ENCODE measurements at places on chromosomes 2 and 18.

DNA sequence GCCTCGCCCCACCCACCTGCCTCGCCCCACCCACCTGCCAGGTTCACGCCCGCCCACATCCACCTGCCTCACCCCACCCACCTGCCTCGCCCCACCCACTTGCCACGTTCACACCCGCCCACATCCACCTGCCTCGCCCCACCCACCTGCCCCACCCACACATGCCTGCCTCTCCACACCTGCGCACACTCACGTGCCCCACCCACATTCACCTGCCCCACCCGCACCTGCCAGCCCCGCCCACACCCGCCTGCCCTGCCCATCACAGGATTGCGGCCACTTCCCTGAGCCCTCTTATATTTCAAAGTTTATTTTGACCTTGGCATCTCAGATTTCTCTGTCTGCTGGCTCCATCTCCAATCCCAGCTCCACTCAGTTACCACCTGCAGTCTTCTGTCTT is 217.5 kb upstream of the SOX11 start:
- DNase-seq = no peak

DNA sequence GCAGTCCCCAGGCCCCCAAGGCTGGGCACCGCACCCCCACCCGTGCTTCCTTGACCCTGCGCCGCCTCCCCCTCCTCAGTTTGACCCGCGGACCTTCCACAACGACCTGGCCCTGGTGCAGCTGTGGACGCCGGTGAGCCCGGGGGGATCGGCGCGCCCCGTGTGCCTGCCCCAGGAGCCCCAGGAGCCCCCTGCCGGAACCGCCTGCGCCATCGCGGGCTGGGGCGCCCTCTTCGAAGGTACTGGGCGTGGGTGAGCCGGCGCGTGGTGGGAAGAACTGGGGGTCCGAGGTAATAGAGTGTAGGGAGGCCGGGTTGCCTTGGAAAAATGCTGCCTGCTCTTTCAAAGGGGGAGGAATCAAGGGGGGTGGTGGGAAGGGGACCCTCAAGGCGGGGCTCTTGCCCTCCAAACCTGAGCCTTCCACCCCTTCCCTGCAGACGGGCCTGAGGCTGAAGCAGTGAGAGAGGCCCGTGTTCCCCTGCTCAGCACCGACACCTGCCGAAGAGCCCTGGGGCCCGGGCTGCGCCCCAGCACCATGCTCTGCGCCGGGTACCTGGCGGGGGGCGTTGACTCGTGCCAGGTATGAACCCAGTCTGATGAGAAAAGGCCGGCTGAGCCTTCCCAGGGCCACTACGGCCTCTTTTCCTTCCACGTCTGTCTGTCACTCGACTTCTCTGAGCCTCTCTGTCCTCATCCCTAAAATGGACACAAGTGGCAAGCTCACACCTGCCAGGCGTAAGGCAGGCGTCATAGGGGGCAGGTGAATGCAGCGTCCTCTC is 2.6 kb downstream of the PRSS56 start:
- no peak for DNase-seq

- no peak for DNase-seq
These were observed 1.1 kb upstream of the HDHD2 start for GRCh38 chr18:47151439-47151838.

DNA sequence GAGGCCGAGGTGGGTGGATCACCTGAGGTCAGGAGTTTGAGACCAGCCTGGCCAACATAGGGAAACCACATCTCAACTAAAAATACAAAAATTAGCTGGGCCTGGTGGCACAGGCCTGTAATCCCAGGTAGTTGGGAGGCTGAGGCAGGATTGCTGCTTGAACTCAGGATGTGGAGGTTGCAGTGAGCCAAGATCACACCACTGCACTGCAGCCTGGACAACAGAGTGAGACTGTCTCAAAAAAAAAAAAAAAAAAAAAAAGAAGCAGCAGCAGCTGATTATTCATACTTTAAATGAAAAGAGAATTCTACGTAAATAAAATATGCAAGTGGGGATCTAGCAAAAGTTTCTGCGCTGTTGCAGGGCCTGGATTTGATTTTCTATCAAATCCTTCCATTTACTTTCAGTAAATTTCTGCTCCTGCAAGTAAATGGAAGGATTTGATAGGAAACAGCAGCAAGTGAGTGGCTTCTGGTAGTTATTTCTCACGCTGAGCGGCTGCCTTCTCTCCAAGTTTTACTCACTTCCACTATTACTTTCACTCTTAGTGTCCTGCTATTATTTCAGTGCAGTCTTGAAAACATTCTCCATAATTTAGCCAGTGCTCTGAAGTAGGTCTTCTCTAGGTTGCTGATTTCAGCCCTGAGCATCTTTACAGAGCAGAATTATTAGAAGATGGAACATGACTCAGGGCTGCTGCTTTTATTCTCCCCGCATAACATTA is 68.4 kb downstream of the SLC16A14 start:
- DNase-seq = no peak

DNA sequence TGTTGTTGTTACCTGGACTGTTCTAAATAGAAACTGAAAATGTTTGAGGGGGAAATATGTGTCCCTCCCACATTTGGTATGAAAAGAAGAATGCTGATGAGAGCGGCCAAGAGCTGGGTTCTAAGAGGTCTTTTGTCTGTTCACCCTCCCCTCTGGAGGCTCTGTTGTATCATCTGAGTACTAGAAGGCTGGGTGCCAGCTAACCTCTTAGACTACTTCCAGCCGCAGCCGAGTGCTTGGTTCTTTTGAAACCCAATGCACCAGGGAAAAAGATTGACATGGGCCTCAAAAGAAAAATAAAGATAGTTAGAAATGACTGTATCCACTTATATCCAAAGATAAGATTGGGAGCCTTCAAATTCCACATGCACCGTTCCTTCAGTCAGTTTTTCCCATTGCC is 255.9 kb downstream of the TXNL1 start:
- DNase-seq = peak; percentile 38

DNA sequence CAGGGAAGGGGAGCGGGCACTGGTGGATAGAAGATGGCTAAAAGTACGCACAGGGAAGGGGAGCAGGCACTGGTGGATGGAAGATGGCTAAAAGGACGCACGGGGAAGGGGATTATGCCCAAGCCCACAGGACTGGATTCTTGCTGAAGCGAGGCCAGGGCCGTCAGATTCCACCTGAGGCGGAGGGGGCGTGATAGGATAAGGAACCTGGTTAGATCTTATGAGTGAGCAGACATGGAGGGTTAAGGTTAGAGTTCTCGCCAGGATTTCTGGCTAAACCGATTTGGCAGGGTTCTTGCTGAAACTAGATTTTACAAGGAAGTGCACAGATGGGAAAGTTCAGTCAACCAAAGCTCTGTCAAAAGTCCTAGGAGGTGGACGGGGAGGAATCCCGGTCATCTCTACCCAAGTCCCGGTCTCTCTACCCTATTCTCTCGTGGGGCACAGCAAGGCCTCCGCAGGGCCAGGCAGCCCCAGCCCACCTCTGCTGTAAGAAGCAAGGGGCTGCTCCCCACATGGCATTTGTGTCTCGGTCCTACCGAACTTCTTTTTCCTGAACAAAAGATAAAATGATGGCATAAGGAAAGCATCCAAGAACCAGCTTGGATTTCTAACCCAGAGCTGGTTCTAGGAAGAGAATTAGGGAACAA is 140.8 kb downstream of the PTGR3 start:
- no peak for DNase-seq

DNA sequence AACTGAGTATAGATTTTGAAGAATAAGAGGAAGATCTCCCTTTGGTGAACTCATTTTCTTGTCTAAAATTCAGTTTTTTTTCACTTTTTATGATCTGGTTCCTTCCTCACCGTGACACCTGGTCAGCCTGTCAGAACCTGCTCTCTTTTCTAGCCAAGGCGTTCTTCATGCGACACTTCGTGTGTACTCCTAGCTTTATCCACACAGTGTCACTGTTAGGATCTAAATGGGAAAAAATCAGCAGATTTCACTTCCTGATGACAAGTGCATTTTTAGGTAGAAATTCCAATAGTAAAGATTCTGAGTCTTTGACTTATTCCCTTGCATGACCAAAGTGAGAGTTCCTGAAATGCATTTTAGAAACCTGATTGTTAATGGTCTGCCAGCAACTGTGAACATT is 89.8 kb downstream of the KLHL14 start:
- DNase-seq = no peak

DNA sequence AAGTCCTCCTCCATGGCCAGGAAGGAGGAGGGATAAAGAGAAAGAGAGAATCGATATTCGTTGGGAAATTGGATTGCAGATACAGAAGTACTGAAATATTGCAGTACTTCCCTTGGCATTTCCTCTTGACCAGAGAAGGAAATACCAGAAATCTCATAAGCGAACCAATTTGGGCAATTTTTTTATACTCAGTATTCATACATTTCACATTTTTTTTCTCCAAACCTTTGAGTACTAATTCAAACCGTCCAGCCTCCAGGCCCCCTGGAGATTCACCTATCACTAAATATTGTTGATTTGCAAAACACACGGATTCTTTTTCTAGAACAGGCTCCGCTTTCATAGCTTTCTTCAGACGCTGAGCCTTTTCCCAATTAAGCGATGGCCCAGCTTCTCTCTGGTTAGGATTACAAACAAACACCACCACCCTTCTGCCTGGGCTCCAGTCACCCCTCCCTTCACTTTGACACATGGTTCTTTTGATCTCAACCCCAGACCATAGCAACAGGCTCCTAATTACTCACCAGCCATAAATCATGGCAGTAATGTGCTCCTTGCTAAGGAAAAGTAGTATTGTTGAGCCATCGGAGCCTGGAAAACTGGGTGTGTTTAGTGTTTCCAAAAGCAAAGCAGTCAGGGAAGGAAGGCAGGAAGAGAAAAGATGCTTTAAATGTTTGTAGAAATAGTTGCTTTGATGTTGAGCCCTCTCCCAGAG is 138.4 kb upstream of the CCDC68 start:
- DNase-seq = no peak

DNA sequence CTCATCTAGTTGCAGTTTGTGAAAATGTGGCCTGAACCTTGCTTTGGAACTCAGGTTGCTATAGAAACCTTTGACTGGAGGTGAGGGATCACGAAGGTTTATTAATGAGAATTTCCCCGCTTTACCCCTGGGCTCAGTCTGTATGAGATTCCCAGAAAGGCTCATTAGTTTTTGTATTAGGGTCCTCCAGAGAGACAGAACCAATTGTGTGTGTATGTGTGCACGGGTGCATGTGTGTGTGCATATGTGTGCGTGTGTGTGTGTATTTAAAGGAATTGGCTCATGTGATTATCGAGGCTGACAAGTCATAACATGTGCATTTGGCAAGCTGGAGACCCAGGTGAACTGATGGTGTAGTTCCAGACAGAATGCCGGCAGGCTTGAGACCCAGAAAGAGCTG is 113.8 kb upstream of the DLX2 start:
- no peak for DNase-seq

DNA sequence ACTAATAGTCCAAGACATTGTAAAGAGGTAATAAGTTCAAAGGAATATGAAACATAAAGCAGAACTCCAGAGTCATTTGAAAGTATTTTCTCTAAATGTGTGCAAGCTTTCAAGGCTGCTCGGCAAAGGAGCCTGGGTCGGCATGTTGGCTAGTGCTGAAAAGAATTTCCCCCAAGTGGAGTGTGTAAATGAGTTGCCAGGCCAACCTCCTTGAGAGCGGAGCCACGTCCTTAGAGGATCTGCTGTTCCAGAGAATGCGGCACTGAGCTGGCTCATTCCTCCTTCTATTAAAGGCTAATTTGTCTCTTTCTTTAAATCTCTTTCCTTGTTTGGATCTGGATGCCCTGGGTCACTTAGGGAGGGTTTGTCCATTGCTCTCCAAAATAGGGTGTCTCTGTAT is 127.5 kb downstream of the RDH14 start:
- no peak for DNase-seq

DNA sequence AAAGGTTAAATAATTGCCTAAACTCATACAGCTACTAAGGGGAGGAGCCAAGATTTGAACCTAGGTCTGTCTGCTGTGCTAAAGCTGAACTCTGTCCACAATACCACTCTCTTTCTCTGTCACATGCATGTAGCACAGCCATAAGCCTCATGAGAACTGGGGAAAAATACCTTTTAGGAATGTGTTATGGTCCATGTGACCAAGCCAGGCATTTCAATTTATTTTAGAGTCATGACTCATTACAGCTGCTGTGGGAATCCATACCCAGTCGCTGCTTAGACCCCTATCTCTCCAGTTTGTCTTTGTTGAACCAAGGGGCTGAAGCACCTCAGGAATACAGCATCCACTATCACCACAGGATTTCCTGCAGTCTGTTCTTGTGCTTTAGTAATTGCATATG is 200.0 kb upstream of the SIX3 start:
- DNase-seq = no peak

- DNase-seq = no peak
These were observed 180.0 kb downstream of the NRXN1 start for GRCh38 chr2:50851886-50852285.

GRCh38 chr2:239462671-239463506 is 62.1 kb upstream of the HDAC4 start:
- DNase-seq = no peak

DNA sequence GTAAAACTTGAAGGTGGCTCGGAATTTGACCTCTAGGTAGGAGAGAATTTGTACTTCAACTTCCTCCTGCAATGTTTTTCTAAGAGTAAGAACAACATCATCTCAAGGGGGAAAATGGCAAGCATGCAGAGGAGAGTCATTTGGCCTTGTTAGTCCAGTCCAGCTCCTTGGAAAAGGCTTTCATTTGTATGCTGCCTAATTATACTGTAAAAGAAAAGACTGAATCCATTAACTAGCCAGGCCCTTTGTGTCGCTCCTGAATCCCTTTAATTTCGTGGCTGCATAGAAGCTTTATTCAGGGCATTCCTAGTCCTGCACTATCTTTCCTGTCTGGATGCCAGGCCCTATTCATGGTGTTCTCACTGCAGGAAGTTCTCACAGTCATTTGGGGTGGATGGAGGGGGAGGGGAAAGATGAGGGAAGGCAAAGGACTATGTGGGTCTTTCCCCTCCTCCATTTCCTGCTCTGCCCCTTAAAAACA is 36.0 kb downstream of the PHLPP1 start:
- peak; percentile 70 for DNase-seq

GRCh38 chr2:150938527-150938926 is 323.1 kb downstream of the RBM43 start:
- DNase-seq = no peak

- DNase-seq = no peak
These were observed 205.3 kb downstream of the ZFP36L2 start for GRCh38 chr2:43020990-43021669.

- DNase-seq = no peak
These were observed 1319.3 kb upstream of the CDH2 start for GRCh38 chr18:29496152-29496680.

GRCh38 chr2:142112757-142113221 is 18.0 kb downstream of the LRP1B start:
- no peak for DNase-seq

GRCh38 chr2:239930378-239930777 is 94.8 kb downstream of the NDUFA10 start:
- DNase-seq = no peak

- no peak for DNase-seq
These were observed 7.7 kb upstream of the OXER1 start for GRCh38 chr2:42771546-42772153.

- DNase-seq = no peak
These were observed 89.1 kb downstream of the COL6A3 start for GRCh38 chr2:237324837-237325236.

DNA sequence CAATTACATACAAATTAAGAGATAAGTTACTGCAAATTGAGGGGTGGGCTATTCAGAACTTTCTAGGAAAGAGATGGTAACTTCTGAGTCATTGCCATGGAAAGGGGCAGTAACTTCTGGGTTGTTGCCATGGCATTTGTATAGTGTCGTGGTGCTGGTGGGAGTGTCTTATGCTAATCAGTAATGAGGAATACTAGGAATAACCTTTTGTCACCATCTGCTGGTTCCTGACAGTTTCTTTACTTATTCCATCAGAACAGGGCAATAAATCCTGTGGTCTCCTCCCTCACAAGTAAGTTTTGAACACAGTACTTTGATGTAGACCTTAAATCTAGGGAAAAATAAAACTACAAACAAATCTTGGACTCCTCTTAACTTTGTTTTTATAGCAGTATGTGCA is 435.4 kb downstream of the BCL11A start:
- no peak for DNase-seq
